ENCODE measurements at places on chromosomes 5 and 9. TPM values are rescaled to one million over a fixed set of nuclear protein-coding genes. Genes with fewer than 3 reads are reported as not detected.

HTR4 gene
- 0.18 TPM for total RNA-seq

C6 gene
- total RNA-seq: not detected

BARHL1 gene
- total RNA-seq: not detected

ANKRD55 gene
- total RNA-seq: not detected

CATSPER3 gene
- total RNA-seq: 0.06 TPM

MINAR2 gene
- total RNA-seq: not detected
